ENCODE measurements at places on chromosomes 5 and 9.
A peak's percentile ranks its signal among the peaks of the same experiment; 100 is the strongest.

GRCh38 chr5:34656700-34657273 lies 659 bp downstream of the RAI14 start:
- DNase-seq: no peak

DNA sequence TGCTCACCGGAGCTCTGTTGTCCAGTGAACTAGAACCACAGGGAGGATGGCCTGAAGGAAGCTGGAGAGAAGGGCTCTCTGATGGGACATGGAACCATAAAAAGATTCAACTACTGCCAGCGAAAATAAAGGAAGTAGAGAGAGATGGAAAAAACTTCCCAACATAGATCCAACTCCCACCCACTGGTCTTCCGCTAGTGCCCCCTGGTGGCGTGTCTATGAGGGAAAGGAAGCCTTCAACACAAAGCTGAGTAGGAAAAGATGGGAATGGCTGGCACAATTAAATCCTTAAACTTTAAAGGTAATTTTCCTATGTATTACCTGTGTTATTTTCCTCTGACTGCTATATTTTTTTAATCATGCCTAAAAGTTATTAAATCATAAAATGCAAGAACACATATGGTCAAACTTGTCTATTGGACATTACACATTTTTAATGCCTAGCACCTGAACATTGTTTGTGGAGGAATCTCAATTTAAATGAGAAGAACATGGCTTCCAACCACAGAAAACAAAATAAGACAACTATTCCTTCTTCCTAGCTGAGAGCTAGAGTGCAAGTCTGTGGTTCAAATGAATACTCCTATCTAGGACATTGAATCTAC lies 51.5 kb downstream of the CEP120 start:
- peak; percentile 22 for DNase-seq

DNA sequence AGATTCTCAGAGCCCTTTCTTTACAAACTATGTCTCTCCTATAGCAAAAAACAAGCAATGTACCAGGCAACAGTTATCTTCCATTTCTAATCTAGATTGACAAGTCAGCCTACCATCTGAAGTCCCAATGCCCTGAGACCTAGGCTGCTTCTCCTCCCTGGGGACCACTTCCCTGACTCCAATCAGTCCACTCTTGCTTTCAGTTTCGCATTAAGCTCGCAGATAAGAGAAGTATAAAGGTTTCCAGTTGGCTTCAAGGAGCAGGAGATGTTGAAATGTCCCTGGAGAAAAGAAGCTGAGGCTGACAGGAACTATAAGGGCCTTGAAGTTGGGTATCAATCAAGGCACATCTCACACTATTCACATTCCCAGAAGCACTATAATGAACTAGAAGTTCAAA lies 32.3 kb downstream of the ERP44 start:
- no peak for DNase-seq

GRCh38 chr5:142391058-142391845 lies 66.4 kb upstream of the SPRY4 start:
- DNase-seq: no peak

DNA sequence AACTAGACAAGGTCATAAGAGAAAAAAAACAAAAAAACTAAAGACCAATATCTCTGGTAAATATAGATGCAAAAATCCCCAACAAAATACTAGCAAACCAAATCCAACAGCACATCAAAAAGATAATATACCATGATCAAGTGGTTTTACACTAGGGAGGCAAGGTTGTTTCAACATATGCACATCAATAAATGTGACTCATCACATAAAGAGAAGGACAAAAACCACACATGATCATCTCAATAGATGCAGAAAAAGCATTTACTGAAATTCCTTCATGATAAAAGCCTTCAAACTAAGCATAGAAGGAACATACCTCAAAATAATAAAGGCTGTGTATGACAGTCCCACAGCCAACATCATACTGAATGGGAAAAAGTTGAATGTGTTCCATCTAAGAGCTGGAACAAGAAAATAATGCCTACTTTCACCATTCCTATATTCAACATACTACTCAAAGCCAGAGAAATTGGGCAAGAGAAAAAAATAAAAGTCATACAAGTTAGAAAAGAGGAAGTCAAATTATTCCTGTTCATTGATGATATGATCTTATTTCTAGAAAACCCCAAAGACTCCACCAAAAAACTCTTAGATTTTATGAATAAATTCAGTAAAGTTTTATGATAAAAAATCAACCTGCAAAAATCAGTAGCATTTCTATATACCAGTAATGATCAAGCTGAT lies 72.2 kb upstream of the FAM169A start:
- no peak for DNase-seq

- DNase-seq: no peak
Measured at GRCh38 chr5:74212336-74212735, 428.2 kb downstream of the ENC1 start.

- no peak for DNase-seq
Measured at GRCh38 chr9:133171161-133171961, 7.6 kb upstream of the GBGT1 start.

- DNase-seq: no peak
Measured at GRCh38 chr9:106707291-106707690, 155.7 kb upstream of the ZNF462 start.

GRCh38 chr9:37994639-37995347 lies 74.2 kb downstream of the SHB start:
- DNase-seq: peak; percentile 6

DNA sequence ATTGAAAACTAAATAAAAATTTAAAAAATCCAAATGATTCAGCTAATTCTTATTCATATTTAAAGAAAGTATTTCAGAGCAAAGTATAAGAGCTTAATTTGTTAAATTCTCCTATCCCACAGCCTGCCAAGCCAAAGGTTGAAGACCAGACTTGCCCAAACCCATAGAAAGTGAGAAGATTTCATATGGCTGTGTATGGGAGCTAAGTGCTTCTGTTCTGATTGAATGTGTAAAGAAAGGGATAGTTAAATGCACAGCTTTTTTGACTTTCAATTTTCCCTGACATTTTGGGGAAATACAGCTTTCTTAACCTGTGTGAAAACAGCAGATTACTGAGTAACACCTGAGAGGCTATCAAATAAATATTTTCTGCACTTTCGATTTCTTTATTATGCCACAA lies 125.0 kb upstream of the MTAP start:
- no peak for DNase-seq

DNA sequence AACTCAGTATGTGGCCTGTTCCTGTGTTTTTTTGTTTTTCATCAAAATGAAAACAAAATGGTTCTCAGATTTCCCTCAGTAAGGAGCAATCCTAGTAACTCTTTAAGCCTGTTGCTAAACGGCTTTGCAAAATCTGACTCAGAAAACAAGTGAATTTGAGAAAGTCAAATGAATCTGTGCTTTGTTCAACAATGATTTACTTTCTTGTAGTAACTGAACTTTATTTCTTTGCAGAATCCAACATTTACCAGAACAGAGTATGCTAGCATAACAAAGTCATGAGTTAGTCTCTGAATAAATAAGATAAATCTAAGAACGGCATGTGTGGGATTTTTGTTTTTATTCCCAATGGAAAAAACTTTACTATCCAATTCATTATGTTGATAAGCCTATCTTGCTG lies 93.8 kb downstream of the OXCT1 start:
- DNase-seq: no peak

DNA sequence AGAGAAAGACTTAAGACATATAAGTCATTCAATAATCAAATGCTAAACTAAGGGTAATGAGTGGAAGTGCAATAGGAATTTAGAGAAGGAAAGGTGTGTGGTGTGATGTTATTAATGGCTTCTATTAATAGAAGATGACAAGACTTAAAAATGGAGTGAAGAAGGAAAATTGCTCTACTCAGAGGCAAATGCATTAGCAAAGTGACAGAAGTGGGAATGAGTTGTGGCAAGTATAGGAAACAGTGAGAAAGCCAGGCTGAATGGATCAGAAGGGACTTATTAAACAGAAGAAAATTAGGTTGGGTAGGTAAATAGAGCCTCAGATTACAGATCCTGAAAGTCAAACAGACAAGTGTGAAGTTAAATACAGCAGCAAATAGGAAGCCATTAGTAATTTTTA lies 5.7 kb downstream of the SKIC3 start:
- no peak for DNase-seq

All from CD4-positive, alpha-beta T cell treated with Interleukin-4 for 4 hours (primary cell).